ENCODE measurements at places on chromosomes 13 and 19.

DNA sequence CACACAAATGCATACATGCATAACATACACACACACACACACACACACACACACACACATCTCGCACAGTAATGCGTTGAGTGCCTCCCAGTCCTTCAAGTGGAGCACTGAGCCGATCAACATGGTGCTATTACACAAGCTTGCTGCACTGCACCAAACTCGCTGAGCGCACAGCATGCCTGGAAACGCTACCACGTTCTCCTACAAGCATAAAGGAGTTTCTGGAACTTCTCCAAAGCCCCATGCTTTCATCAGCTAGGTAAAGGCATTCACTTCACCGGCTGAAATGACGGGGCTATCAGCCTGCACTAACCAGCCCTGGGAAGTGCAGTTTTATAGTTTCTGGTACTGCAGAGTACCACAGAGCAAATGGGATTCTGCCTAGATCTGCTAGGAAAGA lies 92.7 kb downstream of the FGF14 start:
- no peak for DNase-seq

- no peak for DNase-seq
These were observed 10.8 kb downstream of the DNMT1 start for GRCh38 chr19:10183926-10184325.

DNA sequence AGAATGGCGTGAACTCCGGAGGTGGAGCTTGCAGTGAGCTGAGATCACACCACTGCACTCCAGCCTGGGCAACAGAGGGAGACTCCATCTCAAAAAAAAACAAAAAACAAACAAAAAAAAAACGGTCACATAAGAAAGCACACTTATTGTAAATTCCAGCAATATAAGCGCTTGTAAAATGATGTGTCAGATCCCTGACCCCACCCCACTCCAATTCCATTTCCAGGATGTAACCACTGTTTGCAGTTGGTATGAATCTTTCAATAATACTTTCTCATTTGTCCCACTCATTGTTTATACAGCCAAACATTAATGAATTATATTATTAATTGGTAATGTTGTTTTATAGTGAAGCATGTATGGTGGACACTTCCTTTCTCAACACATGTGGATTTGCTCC lies 15.9 kb upstream of the CEACAM1 start:
- no peak for DNase-seq

DNA sequence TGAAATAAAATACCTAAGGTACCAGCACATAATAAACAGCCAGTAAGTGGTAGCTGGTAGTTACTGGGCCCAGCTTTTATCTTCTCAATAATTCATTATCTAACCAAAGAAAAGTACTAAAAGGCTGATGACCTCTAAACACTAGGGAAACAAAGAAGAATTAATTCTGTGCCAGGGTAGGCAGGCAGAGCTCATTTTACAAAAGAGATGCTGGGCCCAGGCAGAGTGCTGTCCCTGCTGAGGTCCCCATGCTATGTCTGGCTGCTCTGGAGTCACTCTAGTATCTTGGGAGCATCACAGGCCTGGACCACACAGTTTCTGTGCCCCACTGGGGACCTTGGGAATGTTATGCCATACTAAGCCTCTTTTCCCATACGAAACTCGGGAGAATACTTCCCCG lies 18.2 kb downstream of the ZNF507 start:
- no peak for DNase-seq

GRCh38 chr19:53903055-53903680 lies 5.9 kb upstream of the CACNG7 start:
- DNase-seq: no peak

- DNase-seq: no peak
These were observed 1.1 kb upstream of the ARHGAP35 start for GRCh38 chr19:46859637-46860124.

DNA sequence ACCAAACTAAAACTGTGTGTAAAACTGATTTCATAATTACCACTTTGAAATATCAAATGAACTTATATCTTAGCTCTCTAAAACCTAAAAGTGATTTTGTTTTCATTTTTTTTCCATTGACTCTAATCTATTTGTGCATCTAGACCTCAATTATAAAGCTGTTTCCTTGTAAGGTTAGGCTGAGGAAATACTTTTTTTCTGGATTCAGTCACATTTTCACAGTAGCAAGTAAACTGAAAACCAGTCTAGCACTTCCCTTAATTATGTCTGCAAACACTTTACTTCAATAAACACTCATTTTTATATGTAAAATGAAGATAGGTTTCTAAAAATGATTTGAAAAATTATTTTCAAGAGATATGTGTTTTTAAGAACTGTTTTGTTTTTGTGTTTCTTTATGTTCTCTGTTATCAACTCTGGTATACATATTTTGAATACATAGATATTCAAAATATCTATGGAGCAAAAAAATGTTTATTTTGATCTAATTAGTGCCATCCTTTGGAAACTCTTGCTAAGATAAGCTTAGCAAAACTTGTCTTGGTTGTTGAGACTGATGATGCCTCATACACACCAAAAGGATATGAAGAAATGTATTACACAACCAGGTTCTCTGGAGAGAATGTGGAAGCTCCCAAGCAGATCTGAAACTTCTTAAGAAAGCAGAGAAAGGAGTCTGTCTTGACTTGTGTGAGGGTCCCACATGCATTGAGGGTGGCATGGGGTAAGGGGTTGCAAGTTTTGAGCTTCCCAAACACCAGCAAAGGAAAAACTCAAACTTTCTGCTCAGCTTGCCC lies 1887.4 kb downstream of the PCDH9 start:
- DNase-seq: no peak

DNA sequence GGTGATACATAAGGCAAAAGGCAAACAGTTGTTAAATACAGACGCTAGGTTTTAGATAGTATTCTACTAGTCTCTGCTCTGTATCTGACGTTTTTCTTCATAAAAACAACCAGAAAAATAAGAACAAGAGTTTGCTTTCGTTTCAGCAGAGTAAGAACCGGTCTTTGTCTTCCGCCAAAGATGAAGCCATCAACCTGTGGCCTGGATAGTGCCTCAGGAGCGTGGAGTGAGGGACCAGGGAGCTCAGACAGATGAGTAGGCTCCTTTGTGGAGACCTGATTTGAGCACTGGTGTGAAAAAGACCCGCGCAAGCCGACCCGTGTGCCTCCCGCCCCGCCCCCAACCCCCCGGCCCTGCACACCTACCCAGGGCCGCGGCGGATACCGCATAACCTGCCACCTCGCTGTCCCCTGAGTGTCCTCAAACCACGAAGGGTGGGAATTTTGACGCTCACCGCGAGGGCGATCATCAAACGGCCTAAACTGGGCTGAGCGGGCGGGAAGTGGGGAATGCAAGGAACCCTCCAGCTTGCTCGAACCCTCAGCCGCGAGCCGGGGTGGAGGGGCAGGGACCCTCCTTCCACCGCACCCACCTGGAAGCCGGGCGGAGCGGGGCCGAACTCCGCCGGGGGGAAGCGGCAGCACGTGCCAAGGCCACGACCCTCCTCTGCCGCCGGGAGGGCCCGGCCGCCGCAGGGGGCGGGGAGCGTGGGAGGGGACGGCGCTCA lies 866 bp upstream of the LMO7 start:
- DNase-seq: no peak

DNA sequence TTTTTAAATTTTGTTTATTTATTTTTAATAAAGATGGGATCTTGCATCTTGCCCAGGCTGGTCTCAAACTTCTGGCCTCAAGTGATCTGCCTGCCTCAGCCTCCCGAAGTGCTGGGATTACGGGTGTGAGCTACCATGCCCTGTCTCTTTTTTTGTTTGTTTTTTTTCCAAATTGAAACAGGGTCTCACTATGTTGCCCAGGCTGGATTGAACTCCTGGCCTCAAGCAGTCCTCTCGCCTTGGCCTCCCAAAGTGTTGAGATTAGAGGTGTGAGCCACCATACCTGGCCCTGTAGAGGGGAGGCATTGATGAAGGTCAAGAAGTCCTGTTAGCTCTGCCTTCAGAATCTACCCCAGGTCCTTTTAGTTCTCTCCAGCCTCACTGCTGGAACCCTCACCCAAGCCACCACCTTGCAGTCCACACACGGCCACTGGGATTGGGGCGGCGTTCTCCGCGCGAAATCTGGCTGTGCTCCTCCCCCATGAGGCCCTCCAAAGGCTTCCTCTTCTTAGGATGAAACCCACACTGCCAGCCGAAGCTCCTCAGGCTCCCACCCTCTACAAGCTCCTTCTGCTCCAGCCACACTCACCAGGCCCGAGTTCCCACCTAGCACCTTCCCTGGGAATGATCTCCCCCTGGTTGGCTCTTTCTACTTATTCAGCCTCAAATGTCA lies 34.9 kb downstream of the ACTN4 start:
- DNase-seq: no peak

GRCh38 chr13:37701972-37702371 lies 103.4 kb upstream of the POSTN start:
- no peak for DNase-seq

DNA sequence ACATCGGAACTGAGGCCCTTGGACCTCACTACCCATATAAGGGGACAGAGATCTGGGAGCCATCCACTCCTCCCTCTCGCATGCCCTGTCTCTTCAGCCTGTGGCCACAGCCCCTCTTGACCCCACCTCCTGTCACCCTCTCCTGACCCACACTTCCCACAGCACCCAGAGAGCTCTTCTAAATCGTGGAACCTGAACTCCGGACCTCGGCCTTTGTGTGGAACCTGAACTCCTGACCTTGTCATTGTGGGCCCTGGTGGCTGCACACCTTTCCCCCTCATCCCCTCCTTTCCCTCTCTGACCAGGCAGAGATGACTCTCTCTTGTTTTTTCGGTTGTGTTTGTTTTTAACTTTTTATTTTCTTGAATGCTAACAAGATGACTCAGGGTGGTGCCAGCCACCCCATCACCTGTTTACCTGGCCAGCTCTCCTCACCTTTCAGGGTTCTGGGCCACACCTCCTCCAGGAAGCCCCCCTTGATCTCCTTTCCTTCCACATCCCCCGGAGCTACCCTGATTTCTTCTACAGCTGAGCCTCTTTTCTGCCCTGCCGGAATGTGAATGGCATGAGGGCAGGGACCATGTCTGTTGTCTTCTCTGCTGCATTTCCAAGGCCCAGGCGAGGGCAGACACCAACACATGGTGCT lies 5.1 kb downstream of the MRPL4 start:
- no peak for DNase-seq

GRCh38 chr13:113645329-113645728 lies 12.7 kb downstream of the ATP4B start:
- DNase-seq: no peak

- peak; percentile 89 for DNase-seq
These were observed 1.2 kb upstream of the JUNB start for GRCh38 chr19:12789904-12790619.

GRCh38 chr19:32388393-32388855 lies 17.1 kb upstream of the DPY19L3 start:
- DNase-seq: no peak

- DNase-seq: no peak
These were observed 6.0 kb downstream of the TMIGD2 start for GRCh38 chr19:4295972-4296771.

DNA sequence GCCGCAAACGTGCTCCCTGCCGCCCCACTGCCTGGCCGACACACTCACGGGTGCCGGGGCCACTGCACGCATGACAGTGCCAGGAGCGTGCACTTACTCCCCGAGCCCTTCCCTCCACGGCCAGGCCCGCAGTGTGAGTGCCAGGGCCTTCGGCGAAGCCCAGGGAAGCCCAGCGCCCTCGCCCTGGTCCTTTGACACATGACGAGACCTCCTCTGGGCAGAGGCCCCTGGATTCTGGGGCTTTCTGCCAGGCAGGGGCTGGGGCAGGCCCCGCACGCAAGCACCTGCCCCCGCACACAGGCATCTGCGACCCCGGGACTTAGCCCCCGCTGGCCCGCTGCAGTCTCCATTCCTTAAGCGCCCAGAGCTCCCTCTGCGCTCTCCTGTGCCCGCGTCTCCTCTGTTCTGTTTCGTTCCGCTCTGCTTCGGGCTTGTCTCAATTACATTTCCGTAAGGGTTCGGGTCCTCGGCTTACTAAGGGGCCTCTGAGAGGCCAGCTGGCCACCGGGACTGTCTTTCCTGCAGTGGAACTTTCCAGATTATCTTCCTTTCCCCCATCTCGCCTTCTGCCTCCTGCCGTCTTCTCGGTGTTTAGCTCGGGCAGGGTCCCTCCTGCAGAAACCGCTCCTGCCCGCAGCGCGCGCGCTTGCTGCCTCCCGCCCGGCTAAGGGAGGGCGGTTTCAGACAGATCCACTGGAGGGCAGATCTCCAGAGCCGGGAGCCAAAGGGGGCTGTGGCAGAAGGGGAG lies 98.8 kb downstream of the ING1 start:
- DNase-seq: no peak

GRCh38 chr13:96214824-96215445 lies 125.0 kb downstream of the HS6ST3 start:
- DNase-seq: no peak

- no peak for DNase-seq
These were observed 84.5 kb downstream of the LRRC63 start for GRCh38 chr13:46296115-46296822.

GRCh38 chr19:5903056-5903623 lies 450 bp downstream of the NDUFA11 start:
- no peak for DNase-seq

- peak; percentile 76 for DNase-seq
These were observed 3.1 kb upstream of the CTXN1 start for GRCh38 chr19:7928741-7929701.

DNA sequence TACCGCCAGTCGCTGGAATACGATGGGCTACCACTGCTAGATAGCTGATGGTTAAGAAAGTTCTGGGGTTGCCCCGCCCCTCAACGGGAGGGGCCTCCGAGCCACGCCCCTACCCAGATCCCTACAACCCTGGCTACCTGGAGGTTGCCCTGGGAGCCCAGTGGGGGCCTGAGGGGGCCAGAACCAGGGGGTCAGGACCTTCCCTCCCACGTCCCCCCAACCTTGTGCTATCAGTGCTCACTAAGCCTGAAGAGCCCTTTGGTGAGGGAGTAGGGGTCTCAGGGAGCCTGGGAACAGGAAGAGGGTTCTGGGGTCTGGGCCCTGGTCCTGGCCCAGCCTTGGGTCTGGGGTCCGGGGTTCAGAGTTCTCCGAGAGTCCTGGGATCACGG lies 8.9 kb downstream of the OCEL1 start:
- DNase-seq: peak; percentile 49
